ENCODE measurements at places on chromosomes 4 and X. TPM values are rescaled to one million over a fixed set of nuclear protein-coding genes. Genes with fewer than 3 reads are reported as not detected.

Gene FAM47E
- total RNA-seq = 6.4 TPM

Gene FMR1NB
- total RNA-seq = not detected

Gene TRPC5OS
- total RNA-seq = not detected

Gene ARSJ
- 8.4 TPM for total RNA-seq

Gene FGF13
- 4.0 TPM for total RNA-seq

Gene CNKSR2
- total RNA-seq = 4.6 TPM

- no peak for DNase-seq
These were observed 47.5 kb downstream of the ATG4A start for GRCh38 chrX:108138814-108139702.

DNA sequence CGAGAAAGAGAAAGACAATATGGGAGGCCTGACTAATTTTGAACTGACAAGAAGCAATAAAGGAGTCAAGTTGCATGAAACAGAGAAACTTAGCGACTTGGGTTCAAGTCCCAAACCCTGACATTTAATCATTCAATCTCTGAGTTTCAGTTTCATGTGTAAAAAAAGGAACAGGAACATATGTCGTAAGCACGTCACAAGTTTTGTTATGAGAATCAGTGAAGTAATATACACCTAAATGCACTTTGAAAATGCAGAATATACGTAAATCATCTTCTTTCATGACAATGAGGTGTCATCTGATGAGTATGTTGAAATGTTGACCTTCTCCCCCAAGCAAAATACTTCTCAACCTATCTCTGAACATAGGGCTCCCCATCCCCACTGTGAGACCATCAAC lies 10.4 kb downstream of the ACOT9 start:
- no peak for DNase-seq

- no peak for DNase-seq
These were observed 137.9 kb upstream of the ZXDB start for GRCh38 chrX:57453901-57454300.

DNA sequence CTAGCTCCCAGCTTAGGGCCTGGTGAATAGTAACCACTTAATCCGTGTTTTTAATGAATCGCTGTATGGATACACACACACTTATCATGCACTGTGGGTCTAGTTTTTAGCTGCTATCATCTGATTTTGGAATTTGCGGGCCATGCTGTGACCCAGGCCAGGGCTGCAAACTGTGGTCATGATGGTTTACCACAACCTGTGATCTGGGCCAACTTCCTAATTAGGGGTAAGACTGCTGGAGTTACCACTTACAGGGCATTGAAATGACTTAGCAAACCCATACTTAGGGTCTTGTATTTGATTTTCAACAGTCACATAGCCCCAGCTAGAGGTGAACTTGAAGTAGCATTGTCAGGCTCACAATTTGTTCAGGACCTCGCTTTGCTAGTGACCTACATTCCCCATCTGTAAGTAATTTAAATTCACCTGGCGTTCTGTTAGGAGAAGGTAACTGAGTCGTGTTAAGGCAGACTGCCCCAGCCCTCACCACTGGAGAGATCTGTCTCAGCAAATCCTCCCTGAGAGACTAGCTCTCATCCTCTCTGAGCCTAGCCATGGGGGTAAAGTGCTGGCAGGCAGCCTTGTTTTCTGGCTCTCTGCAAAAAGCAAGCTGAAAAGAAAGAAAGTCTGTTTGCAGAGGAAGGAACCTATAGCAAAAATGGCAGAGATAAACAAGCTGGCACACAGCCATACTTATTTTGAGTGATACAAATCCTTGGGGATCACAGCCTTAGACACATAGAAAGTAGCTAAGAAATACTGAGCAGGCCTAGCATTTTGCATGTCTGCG lies 33.8 kb upstream of the EGFL6 start:
- no peak for DNase-seq

- DNase-seq = no peak
These were observed 75.6 kb downstream of the BMPR1B start for GRCh38 chr4:94833394-94833793.

DNA sequence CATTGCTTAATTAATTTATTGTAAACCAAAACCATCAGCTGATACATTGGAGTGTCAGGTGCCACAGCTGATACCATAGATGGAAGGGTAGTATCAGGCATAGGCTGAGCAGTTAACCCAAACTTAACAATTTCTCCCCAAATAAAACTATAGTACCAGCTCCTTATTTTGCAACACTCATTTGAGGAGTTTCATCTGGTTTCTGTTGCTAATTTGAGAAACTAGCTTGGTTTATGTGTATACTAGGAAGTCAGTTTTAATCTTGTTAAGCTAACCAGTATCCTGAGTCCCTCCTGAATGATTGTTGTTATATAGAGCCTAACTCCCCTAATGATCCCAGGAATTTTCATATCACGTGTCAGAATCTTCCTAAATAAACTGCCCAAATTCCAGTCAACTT lies 12.7 kb downstream of the DCAF16 start:
- DNase-seq = no peak

- DNase-seq = no peak
These were observed 142.0 kb downstream of the RTL3 start for GRCh38 chrX:78517124-78517523.

DNA sequence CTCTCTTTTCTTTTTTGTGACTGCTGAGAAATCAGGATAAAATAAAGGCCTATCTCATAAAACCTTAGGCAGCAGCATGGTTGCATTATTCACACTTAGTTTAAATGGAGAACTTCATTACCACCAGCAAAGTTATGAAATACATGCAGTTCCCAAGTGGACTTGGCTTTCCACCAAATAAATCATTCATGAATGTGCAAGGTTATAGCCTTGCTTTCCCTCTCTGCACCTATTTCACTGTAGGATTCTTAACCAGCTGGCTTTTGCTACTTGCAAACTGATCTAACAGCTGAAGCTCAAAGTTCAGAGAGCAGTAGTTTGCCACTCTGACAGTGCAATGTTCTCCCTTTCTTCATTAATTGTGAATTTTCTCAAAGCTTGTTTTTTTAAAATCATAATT lies 140.1 kb upstream of the SMIM31 start:
- DNase-seq = no peak

DNA sequence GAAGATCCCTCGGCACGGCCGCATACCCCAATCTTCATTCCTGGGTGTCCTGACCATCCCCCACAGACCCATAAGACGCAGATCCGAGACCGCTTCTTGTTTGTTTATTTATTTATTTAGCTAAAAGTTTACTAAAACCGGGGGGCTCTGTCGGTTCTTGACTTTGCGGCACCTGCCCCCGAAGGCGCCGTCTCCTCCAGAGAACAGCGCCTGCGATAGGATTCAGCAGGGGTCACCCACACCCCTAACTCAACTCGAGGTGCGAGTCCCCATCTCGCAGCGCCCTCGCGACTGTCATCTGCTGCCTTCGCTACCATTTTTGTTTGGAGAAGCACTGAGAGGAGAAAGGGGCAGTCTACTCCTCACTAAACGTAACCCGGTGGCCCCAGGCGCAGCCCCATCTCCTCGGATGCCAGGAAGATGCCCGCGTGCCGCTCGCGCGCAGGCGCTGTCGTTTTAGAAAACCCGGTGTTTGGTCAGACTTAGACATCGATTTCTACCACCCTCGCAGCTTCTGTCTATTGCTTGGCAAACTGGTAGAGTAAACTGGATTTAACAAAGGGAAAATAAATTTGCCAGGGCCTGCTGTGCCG lies 18.9 kb upstream of the GPR101 start:
- no peak for DNase-seq

Measured in lower lobe of right lung (tissue), 2 donors.